SK-N-DZ (cell line): ENCODE measurements at places on chromosomes 2 and 18.

- no peak for DNase-seq
Observed at GRCh38 chr2:152488075-152488474, 153.1 kb downstream of the FMNL2 start.

- DNase-seq: no peak
Observed at GRCh38 chr2:239630618-239631286, 229.9 kb upstream of the HDAC4 start.

DNA sequence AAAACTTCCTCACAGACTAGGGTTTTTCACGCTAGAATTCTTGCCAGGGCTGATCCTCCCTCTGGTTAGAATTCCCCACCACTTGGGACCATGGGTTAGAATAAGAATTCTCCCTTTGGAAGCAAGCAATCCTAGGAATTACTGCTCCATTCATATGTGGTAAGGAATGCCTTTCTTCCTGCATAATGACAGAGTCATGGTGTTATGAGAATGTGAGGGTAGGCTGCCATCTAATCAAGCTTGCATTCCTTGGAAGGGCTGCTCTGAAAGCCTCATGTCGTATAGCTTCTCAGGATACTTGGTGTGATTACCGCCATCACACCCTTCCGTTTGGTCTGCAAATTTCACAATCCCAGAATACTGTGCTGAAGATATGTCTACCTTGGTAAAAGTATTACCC, 1282.4 kb upstream of the PIK3C3 start:
- DNase-seq: no peak

GRCh38 chr18:45628979-45629958, 14.0 kb downstream of the SLC14A2 start:
- DNase-seq: no peak

DNA sequence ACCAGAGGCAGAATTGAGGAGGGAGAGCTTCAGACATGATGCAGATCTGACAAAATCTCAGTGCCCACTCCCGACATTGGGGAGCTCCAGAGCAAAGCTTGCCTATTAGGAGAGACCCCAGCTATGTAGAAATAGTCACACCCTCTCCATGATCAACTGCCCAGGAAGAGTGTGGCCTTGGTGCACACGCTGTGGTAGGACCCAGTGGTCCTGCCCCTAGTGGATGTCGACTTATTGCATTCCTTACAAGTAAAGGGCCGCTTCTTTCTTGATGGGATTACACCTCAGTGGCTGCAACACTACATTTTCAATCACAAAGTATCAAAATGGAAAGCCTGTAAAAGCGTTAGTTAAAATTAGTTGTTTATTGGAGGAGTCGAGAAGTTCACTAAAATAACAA, 64.2 kb downstream of the VRK2 start:
- peak; percentile 3 for DNase-seq

- DNase-seq: no peak
Observed at GRCh38 chr2:152367547-152368390, 32.8 kb downstream of the FMNL2 start.

GRCh38 chr2:218366621-218367414, 10.2 kb downstream of the CATIP start:
- no peak for DNase-seq

- no peak for DNase-seq
Observed at GRCh38 chr2:121382744-121383143, 97.7 kb upstream of the TFCP2L1 start.

GRCh38 chr2:119367472-119368099, 809 bp downstream of the DBI start:
- DNase-seq: peak; percentile 68

- peak; percentile 85 for DNase-seq
Observed at GRCh38 chr2:112541315-112542122, 746 bp upstream of the POLR1B start.

DNA sequence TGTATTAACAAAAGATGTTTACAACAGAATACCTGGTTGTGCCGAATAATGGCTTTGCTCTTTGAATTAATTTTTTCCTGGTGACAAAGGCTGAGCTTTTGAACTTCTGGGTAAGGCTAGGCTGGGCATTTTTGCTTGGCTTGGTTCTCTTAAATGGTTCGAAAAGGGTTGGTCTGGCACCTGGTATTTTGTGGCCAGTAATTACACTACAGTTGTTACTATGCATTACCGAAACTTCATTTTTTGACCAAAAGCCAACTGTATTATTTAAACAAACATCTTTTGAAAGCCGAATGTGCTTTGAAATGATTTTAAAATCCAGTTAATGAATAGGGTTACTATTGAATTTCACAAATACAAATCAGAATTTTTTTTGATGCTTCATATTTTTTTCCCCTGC, 19.4 kb upstream of the NFE2L2 start:
- DNase-seq: no peak

DNA sequence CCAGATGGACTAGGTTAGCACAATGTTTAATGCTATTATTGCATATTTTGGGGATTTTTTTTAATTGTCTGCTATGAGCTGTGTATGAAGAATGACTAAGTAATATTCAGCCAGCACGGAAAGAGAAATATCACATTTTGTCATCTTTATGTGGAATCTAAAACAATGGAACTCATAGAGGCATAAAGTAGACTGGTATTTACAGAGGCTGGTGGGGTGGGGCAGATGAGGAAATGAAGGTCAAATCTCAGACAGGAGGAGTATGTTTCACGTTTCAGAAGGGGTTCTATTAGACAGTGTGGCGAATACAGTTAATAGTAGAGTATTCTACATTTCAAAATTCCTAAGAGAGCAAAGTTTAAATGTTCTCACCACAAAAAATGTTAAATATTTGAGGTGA, 4.7 kb downstream of the CDH19 start:
- no peak for DNase-seq

GRCh38 chr18:31667185-31667584, 17.2 kb downstream of the B4GALT6 start:
- no peak for DNase-seq

DNA sequence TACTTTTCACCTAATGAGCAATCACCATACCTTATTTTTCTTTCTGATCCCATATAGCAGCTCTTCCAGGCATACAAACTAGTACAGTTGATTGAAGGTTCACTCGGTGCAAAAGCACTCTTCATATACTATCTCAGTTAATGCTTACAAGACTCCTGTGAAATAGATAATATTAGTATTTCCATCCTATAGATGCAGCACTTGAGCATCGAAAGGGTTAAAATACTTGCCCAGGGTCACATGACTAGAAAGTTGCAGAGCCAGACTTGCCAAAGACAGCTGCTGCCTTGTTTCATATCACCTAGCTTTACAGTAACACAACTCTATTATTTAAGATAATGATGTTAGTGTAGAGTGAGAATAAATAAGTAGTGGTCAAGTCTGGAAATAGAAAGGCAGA, 466.0 kb upstream of the TNP1 start:
- no peak for DNase-seq

DNA sequence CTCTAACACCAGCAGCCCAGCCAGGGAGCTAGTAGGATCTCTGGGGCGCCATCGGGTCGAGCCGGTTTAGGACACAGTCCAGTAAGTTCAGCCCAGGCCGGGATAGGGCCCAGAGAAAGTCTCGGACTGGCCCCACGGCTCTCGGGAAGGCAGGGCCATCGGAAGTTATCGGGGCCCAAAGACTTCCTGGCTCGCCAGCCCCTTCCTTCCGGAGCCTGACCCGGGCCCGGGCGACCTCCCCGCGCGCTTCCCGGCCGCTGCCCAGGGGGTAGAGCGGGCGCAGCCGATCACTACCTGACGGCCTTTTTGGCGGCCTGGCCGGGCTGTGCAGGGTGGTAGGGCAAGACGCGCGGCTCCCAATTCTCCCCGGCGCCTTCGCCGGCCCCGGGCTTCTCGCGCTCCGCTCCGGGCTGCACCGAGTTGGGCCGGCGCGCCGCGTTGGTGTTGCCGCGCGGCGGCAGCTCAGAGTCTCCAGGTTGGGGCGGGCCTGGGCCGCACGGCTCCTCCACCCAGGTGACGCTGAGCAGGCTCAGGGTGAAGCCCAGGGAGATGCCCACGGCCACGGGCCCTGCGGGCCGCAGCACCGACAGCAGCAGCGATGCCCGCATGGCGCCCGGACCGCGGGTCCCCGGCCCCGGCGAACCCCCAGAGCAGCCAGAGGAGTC, 546 bp downstream of the CHPF start:
- DNase-seq: no peak
